ENCODE measurements at places on chromosomes 2 and 18.

DNA sequence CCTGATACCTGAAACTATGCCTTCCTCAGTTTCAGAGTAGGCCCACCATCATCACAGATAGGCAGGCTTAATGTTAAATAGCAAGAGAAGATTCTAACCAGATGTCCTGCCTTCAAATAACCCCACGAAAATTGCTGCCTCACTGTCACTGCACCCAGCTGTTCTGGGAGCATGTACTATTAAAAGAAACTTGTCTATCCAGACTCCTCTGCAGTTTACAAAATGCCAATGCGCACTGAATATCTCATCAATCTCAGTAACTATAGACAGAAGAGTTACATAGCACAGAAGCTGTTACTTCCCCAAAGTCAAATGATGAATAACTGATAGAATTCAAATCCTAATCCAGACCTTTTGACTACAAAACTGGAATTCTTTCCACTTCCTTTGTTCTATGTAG, 43.9 kb downstream of the WDR75 start:
- no peak for DNase-seq

DNA sequence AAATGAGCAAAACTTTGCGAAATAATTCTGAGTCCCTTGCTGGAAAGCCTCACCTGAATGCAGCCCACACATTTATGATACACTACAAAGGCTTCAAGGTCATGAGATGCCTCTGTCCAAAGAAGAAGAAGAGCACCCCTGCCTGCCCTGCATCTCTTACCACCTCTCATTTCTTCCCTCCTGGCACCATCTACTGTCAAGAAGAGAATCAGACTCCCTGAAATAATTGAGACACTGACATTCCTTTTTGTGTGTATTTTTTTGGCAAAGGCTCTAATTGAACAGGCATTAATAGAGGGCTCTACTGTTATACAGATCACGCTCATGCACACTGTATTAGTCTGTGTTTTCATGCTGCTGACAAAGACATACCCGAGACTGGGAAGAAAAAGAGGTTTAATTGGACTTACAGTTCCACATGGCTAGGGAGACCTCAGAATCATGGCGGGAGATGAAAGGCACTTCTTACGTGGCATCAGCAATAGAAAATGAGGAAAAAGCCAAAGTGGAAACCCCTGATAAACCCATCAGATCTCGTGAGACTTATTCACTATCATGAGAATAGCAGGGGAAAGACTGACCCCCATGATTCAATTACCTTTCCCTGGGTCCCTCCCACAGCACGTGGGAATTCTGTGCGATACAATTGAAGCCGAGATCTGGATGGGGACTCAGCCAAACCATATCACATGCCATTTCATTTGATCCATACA, 176.3 kb downstream of the ALPK2 start:
- DNase-seq, result no peak

DNA sequence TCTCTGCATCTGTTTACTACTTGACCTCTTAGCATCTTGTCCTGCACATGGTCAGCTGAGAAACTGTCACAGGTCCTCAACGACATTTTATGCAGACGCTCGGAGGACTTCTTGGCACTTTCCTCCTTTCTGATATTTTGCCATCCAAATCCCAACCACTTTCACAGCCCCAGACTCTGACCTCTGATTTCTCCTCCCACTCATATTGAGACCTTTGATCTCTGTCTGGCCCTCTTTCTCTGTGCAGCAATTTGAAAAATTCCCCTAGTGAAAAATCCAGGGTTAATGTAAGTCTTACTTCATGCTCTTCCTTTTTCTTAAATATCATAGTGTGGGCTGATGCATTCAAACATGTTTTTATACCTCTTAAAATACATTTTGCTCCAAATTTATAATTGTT, 273.8 kb downstream of the CCDC102B start:
- DNase-seq, result no peak

DNA sequence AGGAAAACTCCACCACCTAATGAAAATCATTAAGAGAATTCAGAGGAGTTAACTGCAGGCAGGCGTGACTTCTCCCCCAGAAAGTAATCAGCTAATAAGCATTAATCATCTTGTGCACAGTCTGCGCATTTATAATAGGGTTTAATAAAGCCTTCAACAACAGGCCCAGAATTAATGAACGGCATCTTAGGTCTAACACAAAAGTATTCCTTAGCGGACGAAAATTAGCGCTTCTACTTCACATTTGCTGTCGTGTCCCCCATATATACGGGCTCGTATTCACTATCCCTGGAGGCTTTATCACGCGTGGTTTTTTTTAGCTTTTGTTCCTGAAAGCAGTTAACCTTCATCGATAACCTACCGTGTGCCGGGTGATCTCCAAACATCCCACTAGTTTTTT, 1.8 kb downstream of the ATP8B1 start:
- no peak for DNase-seq
